ENCODE measurements at places on chromosomes 7 and 10. TPM values are rescaled to one million over a fixed set of nuclear protein-coding genes. Genes with fewer than 3 reads are reported as not detected.

STK31 gene
- 0.80 TPM for total RNA-seq

DNA sequence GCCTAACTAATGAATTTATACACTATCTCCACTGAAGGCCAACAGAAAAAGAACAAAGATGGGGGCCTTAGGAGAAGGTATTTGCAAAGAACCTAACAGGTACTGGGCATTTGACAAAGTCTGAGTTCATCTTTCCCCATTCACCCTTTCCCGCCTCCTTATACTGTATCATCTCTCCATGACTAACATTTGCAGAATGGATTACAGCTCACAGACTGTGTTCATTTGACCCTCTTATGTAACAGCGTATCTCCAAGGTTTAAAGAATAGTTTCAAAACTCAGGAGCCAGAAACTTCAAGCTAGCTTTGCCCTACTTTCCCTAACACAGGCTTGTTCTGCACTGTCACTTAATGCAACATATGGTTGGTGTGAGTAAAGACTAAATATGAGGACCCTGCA, 238.7 kb upstream of the CELF2 start:
- H3K4me1 ChIP-seq: no peaks in the 10 kb centered on the region
- H3K36me3 ChIP-seq: no peaks in the 10 kb centered on the region
- no peak overlapping the region for H3K4me3 ChIP-seq
- no peak for DNase-seq
- no peak overlapping the region for H3K27ac ChIP-seq

DNA sequence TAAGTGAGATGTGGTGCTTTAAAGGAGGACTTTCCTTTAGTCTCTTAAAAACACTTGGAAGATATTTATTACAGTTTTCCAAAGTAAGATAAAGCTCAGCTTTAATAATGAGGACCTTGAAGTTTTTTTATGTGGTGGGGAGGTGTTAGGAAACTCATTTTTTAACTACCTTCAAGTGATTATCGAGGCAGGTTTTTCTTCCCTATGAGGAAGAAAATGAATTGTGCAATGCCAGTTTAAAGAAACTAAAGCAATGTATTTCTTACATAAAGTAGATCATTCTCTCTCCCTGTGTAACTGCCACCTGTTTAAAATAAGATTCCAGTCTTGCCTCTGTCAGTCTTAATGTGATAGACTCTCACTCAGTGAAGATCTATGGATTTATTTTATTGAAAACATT, 27.9 kb downstream of the ZEB1 start:
- H3K27ac ChIP-seq: no peak overlapping the region
- H3K36me3 ChIP-seq: peaks cover 4% of the 10 kb centered on the region
- H3K27me3 ChIP-seq: no peaks in the 10 kb centered on the region
- peaks cover 35% of the 10 kb centered on the region for H3K4me1 ChIP-seq
- no peak overlapping the region for H3K4me3 ChIP-seq
- no peak for DNase-seq

DNA sequence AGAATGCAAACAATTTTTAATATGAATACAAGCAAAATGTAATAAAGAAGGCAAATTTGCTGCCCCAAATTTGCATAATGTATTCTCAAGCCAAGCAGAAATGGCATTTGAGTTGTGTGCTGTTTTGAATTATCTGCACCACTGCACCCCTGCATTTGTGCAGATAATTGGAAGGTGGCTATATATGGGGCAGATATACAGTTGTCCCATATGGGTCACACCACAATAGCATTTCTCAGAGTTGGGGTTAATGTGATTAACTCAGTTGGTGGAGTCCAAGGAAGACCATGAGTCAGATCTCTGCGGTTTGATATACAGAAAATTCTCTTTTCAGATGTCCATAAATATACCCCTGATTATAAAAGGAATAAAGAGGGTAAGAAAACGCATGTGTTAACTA, 68.9 kb upstream of the EXOC4 start:
- peaks cover 12% of the 10 kb centered on the region for H3K27me3 ChIP-seq
- H3K36me3 ChIP-seq: no peaks in the 10 kb centered on the region
- H3K4me1 ChIP-seq: no peaks in the 10 kb centered on the region
- H3K4me3 ChIP-seq: no peak overlapping the region
- no peak for DNase-seq

- H3K27ac ChIP-seq: no peak overlapping the region
- H3K36me3 ChIP-seq: no peaks in the 10 kb centered on the region
- no peak overlapping the region for H3K4me3 ChIP-seq
- H3K27me3 ChIP-seq: peaks cover 3% of the 10 kb centered on the region
- no peak for DNase-seq
- H3K4me1 ChIP-seq: no peaks in the 10 kb centered on the region
Measured at GRCh38 chr7:3244241-3244814, 56.7 kb upstream of the SDK1 start.

- H3K27me3 ChIP-seq: peaks cover 31% of the 10 kb centered on the region
- peak overlapping the region; percentile 10 for H3K27ac ChIP-seq
- no peak overlapping the region for H3K4me3 ChIP-seq
- DNase-seq: no peak
Measured at GRCh38 chr10:116892907-116893685, 43.8 kb downstream of the ENO4 start.

SLIT1 gene
- total RNA-seq: 0.37 TPM

NUTM2E gene
- not detected for total RNA-seq

UCN3 gene
- not detected for total RNA-seq

GRCh38 chr7:41063116-41063515, 639.8 kb downstream of the INHBA start:
- H3K27ac ChIP-seq: no peak overlapping the region
- no peaks in the 10 kb centered on the region for H3K4me1 ChIP-seq
- no peak overlapping the region for H3K4me3 ChIP-seq
- H3K36me3 ChIP-seq: no peaks in the 10 kb centered on the region
- H3K27me3 ChIP-seq: no peaks in the 10 kb centered on the region
- no peak for DNase-seq

COL17A1 gene
- total RNA-seq: not detected

C10orf105 gene
- 0.30 TPM for total RNA-seq

DNA sequence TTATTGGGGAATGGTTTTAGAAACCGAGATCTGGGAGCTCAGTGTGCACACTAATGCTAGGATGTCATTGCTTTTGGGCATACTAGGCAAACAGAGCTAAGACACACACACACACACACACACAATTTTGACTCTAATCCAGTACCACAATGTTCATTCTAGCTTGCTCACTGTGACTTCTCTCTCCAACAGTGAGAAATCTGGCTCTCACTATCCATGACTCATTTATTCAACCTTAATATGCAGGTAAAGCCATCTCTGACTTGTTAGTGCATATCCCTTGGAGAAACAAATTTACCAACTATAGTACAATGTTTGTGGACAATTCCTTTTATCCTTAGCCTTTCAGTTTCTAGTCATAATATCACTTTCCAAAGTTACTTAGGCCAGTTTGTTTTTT, 5.9 kb upstream of the BMS1 start:
- H3K27ac ChIP-seq: no peak overlapping the region
- no peaks in the 10 kb centered on the region for H3K36me3 ChIP-seq
- DNase-seq: no peak
- no peak overlapping the region for H3K4me3 ChIP-seq
- no peaks in the 10 kb centered on the region for H3K4me1 ChIP-seq

DNA sequence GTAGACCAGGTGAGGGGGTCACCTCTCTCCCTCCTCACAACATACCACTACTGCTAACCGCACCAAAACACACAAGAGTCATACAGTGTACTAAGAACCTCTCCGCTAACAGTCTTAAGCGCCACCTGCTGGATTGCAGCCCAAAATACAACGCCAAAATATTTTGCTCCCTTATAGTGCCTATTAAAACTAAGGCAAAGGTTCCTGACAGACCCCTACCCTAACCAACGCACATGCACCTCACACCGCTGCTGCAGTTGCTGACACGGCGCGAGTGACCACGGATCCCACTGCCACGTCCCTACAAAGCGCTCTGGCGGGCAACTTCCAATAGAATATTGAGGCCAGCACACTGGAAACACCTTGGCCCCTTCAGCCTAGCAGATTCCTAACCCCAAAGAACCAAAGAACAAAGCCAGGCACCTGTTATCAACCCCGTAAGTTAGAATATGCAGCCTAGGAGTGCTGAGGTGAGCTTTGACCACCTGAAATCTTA, 563.6 kb upstream of the SEMA3D start:
- no peak for DNase-seq
- no peaks in the 10 kb centered on the region for H3K4me1 ChIP-seq
- H3K36me3 ChIP-seq: no peaks in the 10 kb centered on the region
- H3K4me3 ChIP-seq: no peak overlapping the region
- no peaks in the 10 kb centered on the region for H3K27me3 ChIP-seq
- H3K27ac ChIP-seq: no peak overlapping the region

OPALIN gene
- not detected for total RNA-seq

- H3K4me3 ChIP-seq: no peak overlapping the region
- H3K27me3 ChIP-seq: peaks cover 4% of the 10 kb centered on the region
- no peak for DNase-seq
- no peaks in the 10 kb centered on the region for H3K36me3 ChIP-seq
- no peaks in the 10 kb centered on the region for H3K4me1 ChIP-seq
- H3K27ac ChIP-seq: no peak overlapping the region
Measured at GRCh38 chr10:11063856-11064255, 46.2 kb downstream of the CELF2 start.

- peaks cover 22% of the 10 kb centered on the region for H3K4me1 ChIP-seq
- H3K36me3 ChIP-seq: peaks cover 1% of the 10 kb centered on the region
- DNase-seq: no peak
- H3K27me3 ChIP-seq: peaks cover 7% of the 10 kb centered on the region
- no peak overlapping the region for H3K4me3 ChIP-seq
- no peak overlapping the region for H3K27ac ChIP-seq
Measured at GRCh38 chr7:142447762-142448161, 189.9 kb upstream of the PRSS58 start.

DNA sequence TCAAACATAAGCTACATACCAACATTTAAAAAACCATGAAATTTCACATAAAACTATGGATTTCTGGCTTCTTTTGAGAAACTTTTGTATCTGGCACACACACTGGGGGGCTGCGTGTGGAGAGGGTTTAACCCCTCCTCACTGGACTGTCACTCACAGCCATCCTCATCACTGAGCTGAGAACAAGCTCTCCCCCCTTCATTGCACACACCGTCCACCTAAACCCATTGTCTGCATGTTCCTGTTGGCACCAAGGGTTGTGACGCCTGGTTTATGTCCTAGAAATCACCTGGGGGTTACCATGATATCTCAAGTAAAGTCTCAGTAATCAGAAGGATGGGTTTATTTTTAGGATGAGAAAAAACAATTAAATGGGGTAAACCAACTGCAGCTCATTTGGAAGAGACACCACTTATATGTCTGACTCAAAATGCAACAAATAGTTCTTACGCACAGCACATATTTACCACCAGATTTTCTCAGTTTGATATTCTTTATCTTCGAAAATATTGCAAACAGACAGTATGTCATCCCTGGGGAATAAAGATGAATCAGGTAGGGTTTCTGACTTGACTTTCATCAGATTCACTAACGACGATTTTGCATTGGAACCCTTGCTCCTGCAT, 218.5 kb upstream of the KLF6 start:
- H3K36me3 ChIP-seq: peaks cover 16% of the 10 kb centered on the region
- H3K27ac ChIP-seq: no peak overlapping the region
- no peak overlapping the region for H3K4me3 ChIP-seq
- peaks cover 3% of the 10 kb centered on the region for H3K4me1 ChIP-seq

WNT8B gene
- total RNA-seq: 0.54 TPM

KCNH2 gene
- 0.50 TPM for total RNA-seq

HDAC9 gene
- total RNA-seq: 0.61 TPM

DNA sequence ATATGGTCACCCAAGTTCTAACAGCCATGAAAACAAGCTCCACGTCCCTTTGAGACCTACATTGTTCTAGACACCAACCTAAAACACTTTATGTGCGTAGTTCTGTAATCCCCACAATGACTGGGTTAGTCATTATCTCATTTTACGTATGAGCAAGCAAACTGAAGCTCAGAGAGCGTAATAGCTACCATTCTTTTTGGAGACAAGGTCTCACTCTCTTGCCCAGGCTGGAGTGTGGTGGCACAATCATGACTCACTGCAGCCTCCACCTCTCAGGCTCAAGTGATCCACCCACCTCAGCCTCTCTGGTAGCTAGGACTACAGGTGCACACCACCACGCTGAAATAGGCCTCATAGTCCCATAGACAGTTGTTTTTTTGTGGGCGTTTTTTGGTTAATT, 10.5 kb downstream of the DAGLB start:
- no peak for DNase-seq
- H3K27me3 ChIP-seq: no peaks in the 10 kb centered on the region
- H3K36me3 ChIP-seq: peaks cover 18% of the 10 kb centered on the region
- H3K4me3 ChIP-seq: peak overlapping the region; percentile 32
- peaks cover 44% of the 10 kb centered on the region for H3K4me1 ChIP-seq

GRCh38 chr7:38756521-38756920, 125.3 kb upstream of the AMPH start:
- no peak overlapping the region for H3K4me3 ChIP-seq
- H3K27me3 ChIP-seq: no peaks in the 10 kb centered on the region
- DNase-seq: no peak
- peaks cover 1% of the 10 kb centered on the region for H3K4me1 ChIP-seq

- no peak overlapping the region for H3K27ac ChIP-seq
- no peak overlapping the region for H3K4me3 ChIP-seq
- H3K4me1 ChIP-seq: no peaks in the 10 kb centered on the region
- peaks cover 13% of the 10 kb centered on the region for H3K27me3 ChIP-seq
Measured at GRCh38 chr10:29285624-29286051, 3.2 kb upstream of the LYZL1 start.

- no peak overlapping the region for H3K4me3 ChIP-seq
- H3K36me3 ChIP-seq: no peaks in the 10 kb centered on the region
- H3K4me1 ChIP-seq: no peaks in the 10 kb centered on the region
- H3K27ac ChIP-seq: no peak overlapping the region
- DNase-seq: no peak
Measured at GRCh38 chr7:131300572-131301466, 26.9 kb upstream of the MKLN1 start.

GRCh38 chr10:101892782-101893391, 49.3 kb upstream of the KCNIP2 start:
- no peaks in the 10 kb centered on the region for H3K27me3 ChIP-seq
- no peak overlapping the region for H3K27ac ChIP-seq
- H3K4me1 ChIP-seq: peaks cover 4% of the 10 kb centered on the region

- no peak overlapping the region for H3K4me3 ChIP-seq
- peaks cover 8% of the 10 kb centered on the region for H3K4me1 ChIP-seq
- DNase-seq: no peak
- no peaks in the 10 kb centered on the region for H3K36me3 ChIP-seq
Measured at GRCh38 chr10:128087884-128088709, 38.1 kb downstream of the MKI67 start.

SPDYE3 gene
- not detected for total RNA-seq

PURB gene
- total RNA-seq: 34.8 TPM

GRCh38 chr7:32680259-32681173, 185.2 kb downstream of the AVL9 start:
- DNase-seq: no peak
- H3K4me3 ChIP-seq: no peak overlapping the region
- H3K27me3 ChIP-seq: peaks cover 8% of the 10 kb centered on the region
- H3K27ac ChIP-seq: no peak overlapping the region
- peaks cover 1% of the 10 kb centered on the region for H3K4me1 ChIP-seq

- peaks cover 10% of the 10 kb centered on the region for H3K36me3 ChIP-seq
- H3K4me3 ChIP-seq: no peak overlapping the region
- peaks cover 17% of the 10 kb centered on the region for H3K4me1 ChIP-seq
- peaks cover 23% of the 10 kb centered on the region for H3K27me3 ChIP-seq
- H3K27ac ChIP-seq: no peak overlapping the region
Measured at GRCh38 chr7:17406738-17407137, 108.3 kb downstream of the AHR start.

Measured in activated naive CD8-positive, alpha-beta T cell treated with anti-CD3 and anti-CD28 coated beads, Interleukin-2, amount 10 ng/mL, durations not matched to agents 7 days and 5 days (primary cell).